Breast epithelium (tissue), 4 donors: ENCODE measurements at places on chromosomes 7 and 10. TPM values are rescaled to one million over a fixed set of nuclear protein-coding genes. Genes with fewer than 3 reads are reported as not detected.

The CADPS2 gene
- total RNA-seq = 12.3 TPM

The CALML5 gene
- total RNA-seq = not detected

The IL6 gene
- 55.3 TPM for total RNA-seq

The WDR86 gene
- 61.5 TPM for total RNA-seq

The PRKG1 gene
- total RNA-seq = 36.9 TPM

The CLRN3 gene
- total RNA-seq = not detected

The NUTM2B gene
- total RNA-seq = 0.33 TPM

The SFTPA1 gene
- total RNA-seq = not detected
